Vein endothelial cell (primary cell): ENCODE measurements at places on chromosomes 2 and 18. TPM values are rescaled to one million over a fixed set of nuclear protein-coding genes. Genes with fewer than 3 reads are reported as not detected.

ADD2 gene
- 1.2 and 1.3 TPM in 2 replicates for total RNA-seq

TIMM21 gene
- 22.4 and 23.8 TPM in 2 replicates for total RNA-seq

STARD6 gene
- total RNA-seq, result 0.29 and 0.33 TPM in 2 replicates

ACADL gene
- not detected in 2 replicates for total RNA-seq

CDK5R2 gene
- total RNA-seq, result not detected in 2 replicates

PUS10 gene
- total RNA-seq, result 7.8 and 12.5 TPM in 2 replicates

HRH4 gene
- total RNA-seq, result under 0.01 and 0.10 TPM in 2 replicates

DNAH6 gene
- under 0.01 TPM in 2 replicates for total RNA-seq

DRC1 gene
- 0.29 and 0.33 TPM in 2 replicates for total RNA-seq

SLC4A5 gene
- 0.65 and 1.1 TPM in 2 replicates for total RNA-seq

GALNT13 gene
- total RNA-seq, result 2.0 and 2.3 TPM in 2 replicates

LCT gene
- total RNA-seq, result under 0.01 TPM in 1 of 2 replicates, not detected in the other
